Skin of body (tissue), 3 donors: ENCODE measurements at places on chromosomes 6 and 20. TPM values are rescaled to one million over a fixed set of nuclear protein-coding genes. Genes with fewer than 3 reads are reported as not detected.

The CGA gene
- 32.0 TPM for total RNA-seq

- no peak for DNase-seq
Measured at GRCh38 chr6:134546962-134547645, 229.2 kb upstream of the SGK1 start.

- DNase-seq, result no peak
Measured at GRCh38 chr6:43096451-43097097, 20.5 kb downstream of the PTK7 start.

The GABBR1 gene
- total RNA-seq, result 28.8 TPM

DNA sequence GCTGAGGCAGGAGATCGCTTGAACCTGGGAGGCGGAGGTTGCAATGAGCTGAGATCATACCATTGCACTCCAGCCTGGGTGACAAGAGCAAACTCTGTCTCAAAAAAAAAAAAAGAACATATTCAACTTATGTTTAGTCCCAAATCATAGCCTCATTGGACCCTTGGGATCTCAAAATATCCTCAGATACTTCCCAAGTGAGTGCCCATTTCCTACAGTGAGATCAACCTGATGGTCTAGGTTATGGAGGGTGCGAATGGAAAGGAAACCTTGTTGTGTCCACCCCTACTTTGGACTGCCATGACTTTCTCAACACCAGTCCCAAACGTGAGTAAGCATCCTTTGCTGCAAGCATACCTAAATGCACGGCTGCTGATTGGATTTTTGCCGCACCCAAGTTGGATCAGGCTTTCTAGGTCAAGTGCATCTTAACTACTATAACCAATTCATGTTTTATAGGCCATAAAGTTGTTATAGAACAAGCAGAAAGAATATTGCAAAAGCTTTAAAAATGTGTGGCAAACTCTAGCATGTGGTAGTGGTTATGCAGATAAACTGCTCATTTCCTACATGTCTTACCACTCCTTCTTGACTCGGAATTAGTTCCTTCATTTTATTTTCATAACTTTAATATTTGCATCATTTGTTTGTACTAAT, 131.2 kb downstream of the PLEKHG1 start:
- no peak for DNase-seq

DNA sequence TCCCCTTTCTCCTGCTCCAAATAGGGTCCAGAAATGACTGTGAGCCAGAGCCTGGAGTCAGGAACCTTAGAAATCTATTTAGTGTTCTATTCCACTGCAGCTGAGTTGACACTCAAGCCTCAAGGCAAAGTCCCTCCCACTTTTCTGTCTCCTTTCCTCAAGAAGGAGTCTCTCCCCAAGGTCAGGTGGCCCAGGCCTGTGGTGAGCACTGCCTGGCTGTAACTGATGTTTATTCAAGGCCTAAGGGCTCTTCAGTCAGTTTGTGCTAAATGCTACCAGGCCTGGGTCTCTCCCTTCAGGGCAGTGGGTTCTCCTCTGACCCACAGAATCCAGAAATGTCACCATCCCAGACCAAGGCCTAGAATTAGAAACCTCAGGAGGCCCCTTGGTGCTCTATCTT, 1042.9 kb upstream of the EPHA7 start:
- no peak for DNase-seq

The HSPA1B gene
- 286 TPM for total RNA-seq

The TRPC4AP gene
- total RNA-seq, result 44.6 TPM

DNA sequence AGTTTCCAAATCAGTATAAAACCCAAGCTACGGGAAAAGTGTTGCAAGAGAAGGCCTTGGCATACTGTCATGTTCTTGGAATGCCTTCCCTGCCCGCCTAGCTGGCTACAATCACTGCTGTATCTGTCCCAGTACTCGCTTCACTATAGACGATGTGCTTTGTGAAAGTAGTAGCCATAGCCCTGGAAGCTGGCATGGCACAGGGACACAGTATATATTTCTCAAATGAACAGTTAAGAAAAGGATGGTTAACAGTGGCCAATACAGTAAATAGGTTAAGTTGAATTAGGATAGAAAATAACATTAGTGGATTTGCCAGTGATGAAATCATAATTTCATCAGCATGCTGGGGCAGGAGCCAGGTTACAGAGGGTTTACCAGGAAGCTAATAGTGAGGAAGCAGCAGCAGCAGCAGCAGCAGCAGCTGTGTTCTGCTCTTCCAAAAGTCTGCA, 499.3 kb downstream of the CDKAL1 start:
- DNase-seq, result peak; percentile 80

The CLVS2 gene
- total RNA-seq, result 0.10 TPM

- DNase-seq, result no peak
Measured at GRCh38 chr20:46814366-46815232, 80.0 kb upstream of the EYA2 start.

- DNase-seq, result no peak
Measured at GRCh38 chr6:209432-210103, 82.7 kb upstream of the DUSP22 start.

- DNase-seq, result peak; percentile 54
Measured at GRCh38 chr6:159639721-159640120, 53.3 kb downstream of the SOD2 start.

DNA sequence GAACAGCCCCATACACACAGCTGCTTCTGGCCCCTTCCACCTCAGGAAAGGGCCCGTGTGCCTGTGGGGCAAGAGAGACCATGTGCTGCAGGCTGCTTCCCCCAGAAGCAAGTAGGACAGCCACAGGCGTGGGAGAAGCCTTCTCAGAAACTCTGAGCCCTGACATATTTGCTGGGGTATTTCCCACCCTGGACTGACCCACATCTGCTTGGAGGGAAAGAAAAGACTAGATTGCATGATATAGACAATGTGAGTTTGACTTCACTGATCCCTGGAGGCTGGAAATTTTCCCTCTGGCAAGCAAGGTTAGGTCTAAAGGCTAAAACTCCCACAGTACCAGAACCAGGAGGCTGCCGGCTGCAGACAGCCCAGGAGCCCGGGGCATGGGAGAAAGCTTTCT, 213.3 kb upstream of the SSTR4 start:
- DNase-seq, result no peak

DNA sequence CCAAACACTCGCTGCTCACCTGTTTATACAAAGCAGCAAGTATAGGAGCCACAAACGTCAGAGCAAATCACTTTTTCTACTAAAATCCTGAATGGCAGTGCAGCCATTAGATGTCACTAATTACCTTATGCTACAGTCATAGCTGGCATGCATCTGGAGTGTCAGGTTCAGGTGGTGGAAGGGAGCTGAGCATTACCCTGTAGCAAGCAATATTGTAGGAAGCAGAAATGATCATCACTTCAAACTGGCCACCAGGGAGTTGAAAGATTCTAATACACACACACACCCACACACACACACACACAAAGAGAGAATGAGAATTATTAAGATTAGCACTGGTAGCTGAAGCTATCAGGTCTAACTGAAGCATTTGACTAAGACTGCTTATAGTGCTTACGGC, 75.8 kb downstream of the EFHC1 start:
- DNase-seq, result no peak

The ENPP4 gene
- 4.6 TPM for total RNA-seq

The LRRC73 gene
- total RNA-seq, result 0.20 TPM

DNA sequence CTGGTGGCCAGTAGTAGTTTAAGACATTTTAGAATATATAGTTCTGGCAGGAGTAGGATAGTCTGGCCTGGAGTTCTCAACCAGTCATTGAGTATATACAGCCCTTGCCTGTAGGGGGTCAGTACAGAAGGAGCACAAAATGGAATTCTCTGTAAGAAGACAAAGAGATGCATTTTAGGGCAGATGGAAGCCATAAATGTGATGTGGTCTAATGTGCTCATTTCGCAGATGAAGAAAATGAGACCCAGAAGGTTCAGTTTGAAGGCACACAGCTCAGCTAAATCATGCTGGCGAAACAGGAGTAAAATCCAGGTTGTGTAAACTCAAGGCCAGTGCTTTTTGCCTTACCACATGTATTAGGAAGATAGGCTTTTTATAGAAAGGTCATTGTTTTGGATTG, 29.6 kb downstream of the QKI start:
- no peak for DNase-seq

- DNase-seq, result no peak
Measured at GRCh38 chr6:39314273-39314795, at the start of gene KCNK17. KCNK17 (minus strand) TSS chr6:39314419; CDS start chr6:39314320, 99 bp downstream.

DNA sequence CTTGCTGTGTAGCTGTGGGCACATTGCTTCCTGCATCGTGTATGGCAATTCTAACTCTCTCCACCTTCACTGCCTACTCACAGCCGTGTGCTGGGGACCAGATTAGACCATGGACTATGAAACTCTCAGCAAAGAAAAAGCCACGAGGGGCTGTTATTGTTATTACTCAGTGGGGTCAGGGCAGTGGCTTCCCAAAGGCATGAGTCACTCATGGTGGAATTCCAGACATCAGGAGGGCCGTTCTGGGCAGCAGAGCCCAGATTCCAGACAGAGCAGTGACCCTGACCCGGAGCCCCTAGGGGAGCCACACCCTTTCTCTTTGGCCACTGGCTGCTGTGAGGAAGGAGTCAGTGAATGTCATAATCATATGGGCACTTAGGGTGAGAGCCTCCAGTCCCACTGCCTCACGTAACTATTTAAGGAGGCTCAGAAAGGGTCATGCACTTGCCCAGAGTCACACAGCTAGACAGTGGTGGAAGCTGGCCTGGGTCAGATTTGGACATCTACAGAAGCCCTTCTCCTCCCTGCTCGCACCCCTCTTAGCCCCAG, 22.2 kb upstream of the CCN5 start:
- no peak for DNase-seq
